ENCODE measurements at places on chromosomes 12 and 14.

GRCh38 chr14:58947156-58947555 is 241.3 kb upstream of the DAAM1 start:
- DNase-seq, result no peak

- no peak for DNase-seq
Measured at GRCh38 chr12:123892853-123893252, 79.8 kb downstream of the CCDC92 start.

- DNase-seq, result no peak
Measured at GRCh38 chr12:4743046-4743445, 22.8 kb downstream of the GALNT8 start.

DNA sequence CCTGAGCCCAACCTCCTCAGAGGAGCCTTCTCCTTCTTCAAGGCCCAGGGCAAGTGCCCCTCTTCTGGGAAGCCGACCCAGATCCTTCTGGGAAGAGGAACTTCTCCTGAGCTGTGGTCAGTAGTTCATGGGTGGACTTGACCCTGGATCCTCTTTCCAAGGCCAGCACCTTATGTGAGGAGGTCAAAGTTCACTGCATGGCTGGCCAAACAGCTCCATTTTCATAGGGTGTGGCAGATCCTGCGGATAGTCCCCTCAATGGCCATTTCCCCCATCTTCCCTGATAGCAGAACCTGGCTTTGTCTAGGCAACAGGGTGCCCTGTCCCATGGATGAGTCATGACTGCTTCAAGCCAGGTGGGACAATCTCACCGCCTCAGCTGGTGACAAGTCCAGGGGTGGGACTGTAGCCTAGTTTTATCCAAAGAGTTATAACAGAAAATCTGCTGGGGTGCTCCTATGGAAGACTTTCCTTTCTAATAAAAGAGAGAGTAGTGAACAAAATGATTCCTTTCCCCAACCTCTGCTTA is 10.4 kb downstream of the ASB2 start:
- DNase-seq, result no peak

DNA sequence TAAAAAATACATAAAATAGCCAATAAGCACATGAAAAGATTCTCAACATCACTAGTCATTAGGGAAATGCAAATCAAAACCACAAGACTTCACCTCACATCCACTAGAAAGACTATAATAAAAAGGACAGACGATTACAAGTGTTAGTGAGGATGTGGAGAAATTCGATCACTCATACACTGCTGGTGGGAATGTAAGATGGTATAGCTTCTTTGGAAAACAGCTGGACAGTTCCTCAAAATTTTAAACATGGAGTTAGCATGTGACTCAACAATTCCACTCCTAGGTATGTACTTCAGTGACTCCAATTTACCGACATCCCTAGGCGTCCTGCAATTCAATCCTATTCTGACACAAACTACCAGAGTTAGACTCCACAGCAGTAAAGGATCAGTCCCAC is 13.7 kb downstream of the TRIM9 start:
- DNase-seq, result no peak

DNA sequence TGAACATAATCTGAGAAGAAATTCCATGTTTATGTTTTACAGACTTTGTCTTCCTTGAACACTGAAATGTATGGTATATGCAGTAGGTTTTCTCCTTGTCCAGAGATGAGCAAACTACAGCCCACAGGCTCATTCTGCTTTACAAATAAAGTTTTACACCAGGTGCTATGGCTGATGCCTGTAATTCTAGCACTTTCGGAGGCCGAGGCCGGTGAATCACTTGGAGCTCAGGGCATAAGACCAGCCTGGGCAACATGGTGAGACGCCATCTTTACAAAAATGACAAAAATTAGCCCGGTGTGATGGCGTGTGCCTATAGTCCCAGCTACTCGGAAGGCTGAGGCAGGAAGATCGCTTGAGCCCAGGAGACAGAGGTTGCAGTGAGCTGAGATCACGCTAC is 64.7 kb downstream of the LRP6 start:
- DNase-seq, result no peak

GRCh38 chr12:109517619-109518018 is 40.2 kb downstream of the UBE3B start:
- DNase-seq, result no peak

GRCh38 chr12:49843876-49844437 is 1.1 kb upstream of the BCDIN3D start:
- DNase-seq, result no peak

Measured in stimulated activated CD4-positive, alpha-beta T cell treated with anti-CD3 and anti-CD28 coated beads, TNF-alpha, amount 100 ng/mL, for 1 hour (primary cell).